Activated CD4-positive, alpha-beta memory T cell treated with anti-CD3 and anti-CD28 coated beads, Interleukin-2, amount 10 ng/mL, durations not matched to agents 7 days and 5 days (primary cell): ENCODE measurements at places on chromosomes 12 and 14. TPM values are rescaled to one million over a fixed set of nuclear protein-coding genes. Genes with fewer than 3 reads are reported as not detected.

- DNase-seq = no peak
Observed at GRCh38 chr12:92096346-92097136, 49.1 kb downstream of the BTG1 start.

- DNase-seq = no peak
Observed at GRCh38 chr14:96239711-96240141, 16.3 kb upstream of the BDKRB1 start.

DNA sequence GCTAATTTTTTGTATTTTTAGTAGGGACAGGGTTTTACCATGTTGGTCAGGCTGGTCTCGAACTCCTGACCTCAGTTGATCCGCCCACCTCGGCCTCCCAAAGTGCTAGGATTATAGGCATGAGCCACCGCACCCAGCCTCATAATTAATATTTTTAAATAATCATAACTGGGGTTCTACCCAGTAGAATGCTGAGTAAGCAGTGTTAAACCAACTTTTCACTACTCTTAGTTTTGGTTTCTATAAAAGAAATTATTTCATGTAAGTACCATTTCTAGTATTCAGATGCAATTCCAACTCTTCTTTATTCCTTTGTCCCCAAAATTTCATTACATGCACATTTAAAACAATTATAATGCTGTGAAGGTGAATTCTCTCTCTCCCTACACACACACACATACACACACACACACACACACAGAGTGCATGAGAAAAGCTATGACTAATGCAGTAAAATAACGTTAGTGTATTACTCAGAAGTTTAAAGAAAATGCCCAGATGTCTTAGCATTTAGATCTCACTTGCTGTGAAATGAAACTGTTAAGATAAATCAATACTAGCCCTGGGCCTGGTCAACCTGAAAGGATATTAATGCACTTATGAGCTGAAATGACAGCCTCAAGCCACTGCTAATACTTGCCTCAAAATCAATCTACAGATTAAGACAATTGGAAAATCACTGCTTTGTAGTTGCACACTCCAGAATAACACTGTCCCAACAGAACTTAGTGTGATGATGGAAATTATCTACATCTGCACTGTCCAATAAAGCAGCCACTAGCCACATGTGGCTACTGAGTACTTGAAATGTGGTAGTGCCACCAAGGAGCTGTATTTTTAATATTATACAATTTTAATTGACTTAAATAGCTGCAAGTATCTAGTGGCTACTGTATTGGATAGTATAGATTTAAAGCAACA, 36.0 kb downstream of the PTPN21 start:
- DNase-seq = no peak

DNA sequence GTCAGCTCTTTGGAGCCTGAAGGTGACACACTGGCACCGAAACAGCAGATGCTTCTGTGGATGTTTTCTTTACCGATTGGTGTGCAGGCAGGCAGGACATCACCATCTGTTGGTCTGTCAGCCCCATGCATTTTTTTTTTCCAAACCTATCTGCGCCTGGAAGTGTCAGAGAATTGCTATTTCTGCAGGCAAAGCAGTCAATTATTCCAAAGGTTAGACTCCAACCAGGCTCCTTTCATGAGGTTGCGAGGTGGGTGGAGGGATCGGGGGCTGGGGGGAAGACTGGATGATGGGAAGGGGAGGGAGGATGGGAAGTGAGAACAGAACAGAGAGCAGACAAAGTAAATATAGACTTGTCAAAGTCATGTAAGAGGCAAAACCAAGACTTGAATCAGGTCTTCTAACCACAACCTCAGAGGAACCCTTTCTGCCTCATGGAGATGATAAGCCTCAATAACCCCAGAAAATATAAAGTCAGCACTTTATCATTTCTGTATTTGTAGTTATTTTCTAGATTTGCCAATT, 117.7 kb downstream of the OTOGL start:
- no peak for DNase-seq

DNA sequence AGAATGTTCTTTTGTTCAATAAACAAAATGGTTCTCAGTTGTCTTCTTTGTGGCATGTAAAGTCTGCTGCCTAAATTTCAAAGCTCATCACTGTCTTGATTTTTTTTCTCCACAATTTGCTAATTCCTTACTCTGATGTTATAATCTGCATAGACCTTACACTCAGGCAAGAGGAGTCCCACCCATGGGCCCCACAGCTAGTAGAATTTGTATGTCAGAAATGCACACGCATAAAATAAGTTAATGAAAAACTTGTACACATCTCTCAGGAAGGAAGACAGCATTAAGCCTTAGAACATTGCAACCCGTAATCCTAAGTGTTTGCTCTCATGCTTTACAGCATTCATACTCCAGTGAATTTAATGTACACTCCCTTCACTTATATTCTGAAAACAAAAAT, 280.8 kb downstream of the ATXN7L3B start:
- no peak for DNase-seq

GRCh38 chr12:127245009-127245408, 1022.0 kb upstream of the TMEM132C start:
- DNase-seq = no peak

DNA sequence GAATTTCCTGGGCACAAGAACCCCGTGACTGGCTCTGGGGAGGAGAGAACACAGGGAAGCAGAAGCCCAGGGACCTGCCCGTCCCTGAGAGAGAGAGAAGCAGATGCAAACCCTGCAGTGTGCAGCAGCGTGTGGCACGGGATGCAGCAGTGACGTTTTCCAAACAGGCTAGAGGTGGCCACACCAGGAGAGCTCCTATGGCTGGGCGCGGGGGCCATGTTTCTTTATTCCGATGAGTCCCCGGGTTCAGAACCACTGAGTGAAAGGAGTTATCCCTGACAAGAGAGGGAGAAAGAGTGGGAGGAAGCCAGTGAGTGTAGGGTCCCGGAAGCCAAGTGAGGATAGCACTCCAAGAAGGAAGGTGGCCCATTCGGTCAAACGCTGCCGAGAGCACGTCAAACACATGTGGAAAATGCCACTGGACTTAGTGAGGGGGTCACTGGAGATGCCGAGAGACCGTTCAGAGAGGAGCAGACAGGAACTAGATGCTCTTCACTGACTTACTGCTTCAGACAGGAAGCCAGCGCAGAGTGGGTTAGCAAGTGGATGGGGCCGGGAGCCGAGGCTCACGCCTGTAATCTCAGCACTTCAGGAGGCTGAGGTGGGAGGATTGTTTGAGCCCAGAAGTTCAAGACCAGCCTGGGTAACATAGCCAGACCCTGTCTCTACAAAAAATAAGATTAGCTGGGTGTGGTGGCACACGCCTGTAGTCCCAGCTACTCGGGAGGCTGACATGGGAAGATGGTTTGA, 123.0 kb downstream of the BCL11B start:
- no peak for DNase-seq

- DNase-seq = no peak
Observed at GRCh38 chr12:50672158-50672557, 91.7 kb upstream of the ATF1 start.

ARHGEF25 gene
- total RNA-seq = 0.93 TPM

KCNA1 gene
- not detected for total RNA-seq

TAS2R50 gene
- 0.25 TPM for total RNA-seq
